ENCODE measurements at places on chromosomes 2 and 18. TPM values are rescaled to one million over a fixed set of nuclear protein-coding genes. Genes with fewer than 3 reads are reported as not detected.

GRCh38 chr2:37645836-37646235 lies 25.6 kb downstream of the CDC42EP3 start:
- DNase-seq = no peak

DNA sequence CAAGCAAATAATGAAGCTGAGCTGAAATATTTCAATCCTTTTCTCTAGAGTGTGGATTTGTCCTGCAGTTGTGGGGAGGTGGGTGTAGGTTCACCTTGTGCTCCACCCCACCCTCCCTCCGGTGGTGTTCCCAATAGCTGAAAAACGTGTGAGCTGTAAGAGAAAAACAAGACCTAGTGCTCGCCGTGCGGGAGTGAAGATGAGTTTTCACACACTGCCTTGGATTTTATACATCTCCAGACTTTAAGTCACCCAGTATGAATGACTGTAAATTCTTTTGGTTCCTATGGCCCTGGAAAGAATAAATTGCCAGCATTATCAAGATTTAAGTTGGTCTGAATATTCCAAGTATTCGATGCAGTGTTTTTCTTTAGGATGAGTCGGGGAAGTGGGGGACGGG lies 1.9 kb upstream of the SOX11 start:
- no peak for DNase-seq

DNA sequence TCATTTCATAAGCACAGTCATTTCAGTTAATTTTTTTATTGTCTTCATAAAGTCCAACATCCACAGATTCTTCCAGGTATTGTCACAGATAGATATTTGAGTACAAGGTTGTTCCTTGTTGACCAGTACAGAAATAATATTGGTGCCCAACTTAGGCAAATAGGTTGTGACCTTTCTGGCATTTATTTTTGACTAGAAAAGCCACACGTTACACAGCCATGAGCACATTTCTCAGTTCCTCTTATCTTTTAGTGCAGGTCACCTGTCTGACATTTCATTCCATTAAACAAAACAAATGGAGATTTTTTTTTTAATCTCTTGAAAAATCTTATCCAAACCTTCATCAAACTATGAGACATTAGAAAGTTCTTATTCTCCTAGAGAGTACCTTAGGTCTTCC lies 428.8 kb downstream of the ZNF521 start:
- DNase-seq = no peak

- DNase-seq = no peak
Observed at GRCh38 chr2:71716697-71717624, 263.6 kb downstream of the DYSF start.

GRCh38 chr18:72601481-72601880 lies 57.3 kb upstream of the CBLN2 start:
- no peak for DNase-seq

- DNase-seq = no peak
Observed at GRCh38 chr2:100383306-100383705, 34.2 kb downstream of the CHST10 start.

DNA sequence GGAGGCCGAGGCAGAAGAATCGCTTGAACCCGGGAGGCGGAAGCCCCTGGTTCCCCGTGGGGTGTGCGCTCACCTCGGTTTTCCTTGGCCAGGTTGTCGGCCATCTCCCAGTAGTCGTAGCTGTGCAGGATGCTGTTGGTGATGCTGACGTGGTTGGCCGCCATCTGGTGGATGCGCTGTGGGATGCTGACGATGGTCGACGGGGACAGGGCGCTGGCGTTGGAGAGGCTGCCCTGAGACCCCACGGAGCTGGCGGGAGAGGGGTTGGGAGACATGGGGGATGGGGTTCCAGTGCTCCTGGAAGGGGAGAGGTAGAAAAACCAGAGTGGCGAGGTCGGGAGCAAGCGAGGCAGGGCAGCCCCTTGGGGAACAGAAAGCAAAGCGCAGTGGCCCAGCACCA lies 64.4 kb upstream of the REV1 start:
- DNase-seq = no peak

DNA sequence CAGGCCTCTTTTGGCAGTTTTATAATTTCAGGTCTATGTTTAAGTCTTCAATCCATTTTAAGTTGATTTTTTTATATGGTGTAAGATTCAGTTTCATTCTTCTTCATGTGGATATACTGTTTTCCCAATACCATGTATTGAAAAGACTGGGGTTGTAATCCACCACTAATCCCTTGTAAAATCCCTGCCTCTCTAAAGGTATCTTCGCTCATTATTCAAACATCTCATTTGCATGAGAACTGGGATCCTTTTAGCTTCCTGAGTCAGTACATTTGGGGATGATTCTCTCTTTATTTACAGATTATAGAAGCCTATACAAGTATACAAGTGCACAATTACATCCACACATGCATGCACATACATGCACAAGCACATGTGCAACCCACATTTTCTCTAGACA lies 25.3 kb downstream of the DHRS9 start:
- DNase-seq = no peak

- DNase-seq = no peak
Observed at GRCh38 chr2:194591192-194591591, 1065.8 kb upstream of the SLC39A10 start.

GRCh38 chr2:233915128-233915527 lies 2.0 kb upstream of the TRPM8 start:
- no peak for DNase-seq

DNA sequence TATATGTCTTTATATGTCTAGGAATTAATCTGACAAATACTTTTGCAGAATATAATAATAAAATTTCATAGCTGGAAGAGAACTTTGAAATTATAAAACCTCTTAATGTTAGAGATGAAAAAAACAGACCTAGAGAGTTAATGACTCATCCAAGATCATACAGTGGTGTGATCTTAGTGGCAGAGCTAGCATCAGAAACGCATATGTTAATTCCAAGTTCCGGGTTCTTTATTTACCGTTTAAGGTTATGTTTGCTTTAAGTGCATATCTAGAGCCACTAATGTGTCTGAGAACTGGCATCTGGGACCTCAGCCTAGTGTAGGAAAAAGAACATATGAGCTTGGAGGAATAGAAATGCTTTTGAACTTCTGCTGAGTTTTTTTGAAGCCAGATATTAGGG lies 24.3 kb downstream of the CERS6 start:
- DNase-seq = no peak

GRCh38 chr2:55827855-55828254 lies 95.7 kb downstream of the EFEMP1 start:
- DNase-seq = no peak

GRCh38 chr2:189409131-189409530 lies 32.1 kb upstream of the WDR75 start:
- no peak for DNase-seq

DNA sequence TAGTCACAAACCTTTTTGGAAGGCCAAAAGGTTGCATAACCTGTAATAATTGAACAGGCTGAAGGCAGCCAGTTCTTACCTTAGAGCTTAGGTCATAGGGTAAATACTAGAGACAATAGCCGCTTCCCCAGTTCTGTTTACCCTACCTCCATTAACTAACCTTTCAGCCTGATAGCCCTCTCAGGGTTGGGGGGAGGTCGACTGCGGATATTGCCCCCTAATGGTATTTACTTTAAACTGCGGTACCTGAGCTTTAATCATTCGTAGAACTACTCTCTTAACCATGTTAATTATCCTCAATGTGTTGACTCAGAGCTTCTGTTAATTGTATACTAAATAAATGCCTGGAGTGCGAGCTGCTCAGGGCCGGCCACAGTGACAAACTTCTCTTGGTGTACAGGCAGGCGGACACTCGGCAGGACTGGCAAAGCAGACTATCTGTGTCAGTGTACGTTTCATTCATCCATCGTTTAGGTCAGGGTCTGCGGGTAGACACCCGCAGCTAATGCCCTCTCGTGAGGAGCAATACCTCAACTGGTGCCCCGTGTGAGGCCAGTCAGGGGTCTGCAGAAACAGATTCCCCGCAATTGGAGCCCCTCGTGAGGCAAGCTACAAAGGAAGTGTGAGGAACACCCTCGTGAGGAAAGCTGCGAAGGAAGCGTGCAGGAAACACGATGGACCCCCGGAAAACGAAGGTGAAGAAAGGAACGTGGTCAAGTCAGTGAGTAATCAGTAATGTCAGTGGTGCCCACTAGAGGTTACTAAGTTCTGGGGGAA lies 115.3 kb upstream of the SCN7A start:
- no peak for DNase-seq

GRCh38 chr2:187854801-187855200 lies 300.6 kb upstream of the TFPI start:
- no peak for DNase-seq

- no peak for DNase-seq
Observed at GRCh38 chr18:75783566-75784281, 356.2 kb upstream of the SMIM21 start.

Gene SOX11
- not detected for total RNA-seq

Gene MAPK4
- not detected for total RNA-seq

Gene SNRPD1
- total RNA-seq = 31.3 TPM

Gene GPR39
- not detected for total RNA-seq

Gene ZSWIM2
- not detected for total RNA-seq

Gene COX7A2L
- total RNA-seq = 76.7 TPM

Gene COL5A2
- 2.1 TPM for total RNA-seq

Gene CACNB4
- total RNA-seq = 1.1 TPM

Gene LRRC30
- not detected for total RNA-seq

Gene ZNF385B
- total RNA-seq = not detected

Gene MARCO
- not detected for total RNA-seq

Gene ARHGEF4
- 10.2 TPM for total RNA-seq

All from naive thymus-derived CD8-positive, alpha-beta T cell (primary cell).